ENCODE measurements at places on chromosomes 13 and 19.

DNA sequence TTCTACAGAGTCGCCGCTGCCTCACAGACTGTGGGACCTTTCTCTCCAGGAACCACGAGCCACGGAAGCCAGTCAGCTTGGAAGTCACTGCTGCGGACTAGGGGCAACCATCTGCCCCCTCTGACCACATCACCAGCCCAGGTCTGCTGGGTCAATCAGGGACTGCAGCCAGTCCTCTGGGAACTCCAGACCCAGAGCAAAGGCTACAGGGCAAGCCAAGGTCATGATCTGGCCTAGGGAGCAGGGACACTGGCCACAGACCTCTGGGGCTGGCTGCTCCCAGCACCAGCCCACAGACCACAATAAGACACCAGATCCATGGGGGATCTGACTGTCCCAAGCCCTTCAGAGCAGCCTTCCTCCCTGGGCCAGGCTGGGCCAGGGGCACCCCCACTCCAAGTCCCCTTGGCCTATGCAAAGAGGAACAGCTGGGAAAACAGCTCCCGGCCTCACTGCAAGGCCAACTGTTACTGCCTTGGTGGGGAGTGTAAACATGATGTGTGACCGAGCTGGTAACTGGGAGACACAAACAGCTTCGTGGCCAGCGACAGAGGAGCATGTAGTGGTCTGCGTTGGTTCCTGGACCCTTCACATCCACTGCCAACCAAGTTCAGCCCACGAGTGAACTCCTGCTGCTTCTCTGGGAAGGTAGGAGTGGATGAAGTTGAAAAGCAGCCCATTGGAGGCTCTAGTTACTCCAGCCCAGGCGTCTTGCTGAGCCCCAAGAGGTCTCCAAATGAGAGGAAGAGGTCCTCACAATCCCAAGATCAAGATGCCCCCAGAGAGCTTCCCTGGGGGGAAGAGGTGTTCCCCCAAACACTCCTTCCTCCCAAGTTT, 1.5 kb downstream of the AKT2 start:
- DNase-seq = no peak

GRCh38 chr13:52156724-52157261, 2.6 kb downstream of the NEK3 start:
- DNase-seq = no peak

DNA sequence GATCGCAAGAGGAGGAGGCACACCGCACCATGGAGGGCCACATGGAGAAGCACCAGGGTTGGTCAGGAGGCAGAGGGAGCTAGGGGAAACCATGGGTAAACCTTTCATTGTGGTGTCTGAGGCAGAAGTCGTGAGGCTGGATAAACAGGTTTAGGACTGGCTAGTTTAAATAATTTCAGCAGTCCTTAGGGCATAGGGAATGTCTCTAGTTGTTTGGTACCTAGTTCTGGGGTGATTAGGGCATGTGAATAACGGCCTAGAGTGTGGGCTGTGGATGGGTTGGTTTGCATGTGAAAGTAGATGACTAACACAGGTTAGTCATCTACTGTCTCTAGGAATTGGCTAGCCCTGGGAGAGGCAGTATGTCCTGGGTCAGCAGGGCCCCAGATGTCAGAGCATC, 102.3 kb downstream of the STOML3 start:
- DNase-seq = peak; percentile 84

DNA sequence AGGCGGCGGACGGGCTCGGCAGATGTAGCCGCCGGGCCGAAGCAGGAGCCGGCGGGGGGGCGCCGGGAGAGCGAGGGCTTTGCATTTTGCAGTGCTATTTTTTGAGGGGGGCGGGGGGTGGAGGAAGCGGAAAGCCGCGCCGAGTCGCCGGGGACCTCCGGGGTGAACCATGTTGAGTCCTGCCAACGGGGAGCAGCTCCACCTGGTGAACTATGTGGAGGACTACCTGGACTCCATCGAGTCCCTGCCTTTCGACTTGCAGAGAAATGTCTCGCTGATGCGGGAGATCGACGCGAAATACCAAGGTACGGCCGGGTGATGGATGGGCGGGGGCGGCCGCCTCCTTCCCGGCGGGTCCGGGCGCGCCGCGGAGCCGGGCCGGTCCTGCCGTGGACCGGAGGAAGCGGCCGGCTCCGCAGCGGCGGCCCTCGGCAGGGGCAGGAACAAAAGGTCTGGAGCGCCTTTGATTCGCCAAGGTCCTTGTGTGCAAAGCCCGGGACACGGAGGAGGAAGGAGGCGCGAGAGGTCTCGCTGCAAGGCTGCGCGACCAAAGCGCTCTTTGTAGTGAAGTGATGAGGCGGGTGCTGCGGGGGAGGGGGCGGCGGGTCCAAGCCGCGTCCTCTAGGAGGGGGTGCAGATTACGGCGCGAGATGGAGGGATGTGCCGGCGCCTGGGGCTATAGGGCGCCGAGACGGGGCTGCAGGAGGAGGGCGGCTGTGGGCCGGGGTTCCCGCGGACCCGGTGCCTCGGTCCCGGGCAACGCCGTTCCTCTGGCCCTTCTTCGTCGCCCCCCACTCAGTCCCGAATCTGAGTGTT, 689 bp downstream of the ING1 start:
- DNase-seq = peak; percentile 31

GRCh38 chr19:33177417-33177979, 16.6 kb upstream of the LRP3 start:
- DNase-seq = no peak

Data from fibroblast of mammary gland (primary cell).